Head of caudate nucleus (tissue), 42 donors: ENCODE measurements at places on chromosomes 3 and 15.

GRCh38 chr3:82157952-82158351 is 396.5 kb upstream of the GBE1 start:
- DNase-seq = no peak

DNA sequence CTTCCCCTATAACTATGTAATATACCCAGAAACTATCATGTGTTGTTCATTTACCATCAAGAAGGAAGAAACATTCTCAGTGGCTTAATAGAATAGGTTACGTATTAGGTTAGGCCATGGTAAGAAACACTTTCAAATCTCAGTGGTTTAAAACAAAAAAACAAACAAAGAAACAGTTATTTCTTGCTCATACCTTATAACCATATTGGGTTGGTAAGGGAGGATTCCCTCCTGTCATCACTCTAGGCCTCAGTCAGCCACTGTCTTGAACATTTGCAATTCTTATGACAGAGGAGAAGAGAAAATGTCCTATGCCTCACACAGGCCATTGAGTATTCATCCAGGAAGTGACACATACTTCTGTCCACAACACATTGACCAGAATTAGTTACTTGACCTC is 727.7 kb upstream of the NECTIN3 start:
- DNase-seq = no peak

DNA sequence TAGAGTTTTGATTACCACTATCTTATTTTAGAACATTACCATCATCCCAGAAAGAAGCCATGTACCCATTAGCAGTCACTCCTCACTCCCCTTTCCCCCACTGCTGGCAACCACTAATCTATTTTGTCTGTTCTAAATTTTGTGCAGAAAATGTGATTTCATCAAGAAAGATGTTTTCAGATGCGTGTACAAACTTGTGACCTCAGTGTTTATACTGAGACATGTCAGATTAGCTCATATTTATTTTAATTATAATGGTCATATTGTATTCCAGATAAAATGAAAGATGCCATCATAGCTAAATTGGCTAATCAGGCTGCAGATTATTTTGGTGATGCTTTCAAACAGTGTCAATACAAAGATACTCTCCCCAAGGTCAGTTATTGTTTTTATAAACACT is 27.8 kb downstream of the PDCD6IP start:
- DNase-seq = no peak

DNA sequence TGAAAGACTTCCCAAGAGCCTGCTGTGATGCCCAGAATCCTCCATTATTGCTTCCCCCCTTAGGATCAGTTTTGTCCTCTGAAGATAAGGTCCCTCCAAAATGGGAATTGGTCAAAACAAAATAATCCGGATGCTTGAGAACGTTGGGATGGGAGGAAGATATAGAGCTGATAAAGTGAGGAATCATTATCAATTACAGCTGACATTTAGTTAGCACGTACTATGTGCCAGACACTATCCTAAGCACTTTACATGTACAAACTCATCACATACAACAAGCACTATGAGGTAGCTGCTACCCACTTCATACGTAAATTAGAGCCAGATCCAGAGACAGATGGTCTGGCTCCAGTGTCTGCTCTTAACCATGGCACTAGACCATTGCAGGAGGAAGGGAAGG is 6.6 kb upstream of the RPP25 start:
- DNase-seq = no peak

DNA sequence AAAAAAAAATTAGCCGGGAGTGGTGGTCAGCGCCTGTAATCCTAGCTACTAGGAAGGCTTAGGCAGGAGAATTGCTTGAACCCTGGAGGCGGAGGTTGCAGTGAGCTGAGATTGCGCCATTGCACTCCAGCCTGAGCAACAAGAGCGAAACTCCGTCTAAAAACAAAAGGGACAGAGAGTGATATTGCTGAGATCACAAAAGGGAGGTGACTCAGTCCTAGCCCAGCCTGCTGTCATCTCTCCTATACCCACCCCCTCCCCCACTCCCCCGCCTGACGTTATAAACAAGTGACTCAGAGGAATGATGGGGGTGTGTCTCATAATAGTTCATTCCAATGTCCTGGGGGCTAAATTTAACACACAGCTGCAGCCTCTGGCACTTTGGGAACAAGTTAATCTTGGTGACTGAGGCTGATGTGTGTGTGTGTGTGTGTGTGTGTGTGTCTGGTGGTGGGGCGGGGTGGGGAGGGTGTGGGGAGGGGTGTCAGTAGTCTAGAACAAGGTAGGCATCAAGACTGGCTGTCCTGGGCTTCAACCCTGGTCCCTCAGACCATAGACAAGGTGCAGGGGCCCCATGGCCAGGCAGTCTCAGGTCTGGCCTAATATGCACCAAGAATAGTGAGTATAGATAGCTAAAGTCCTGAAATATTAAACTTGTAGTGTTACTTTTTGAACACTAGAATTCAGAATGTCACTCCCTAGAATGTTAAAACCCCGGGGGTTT is 1.3 kb upstream of the KLHL40 start:
- peak; percentile 70 for DNase-seq
